ENCODE measurements at places on chromosomes 1 and 21. TPM values are rescaled to one million over a fixed set of nuclear protein-coding genes. Genes with fewer than 3 reads are reported as not detected.

The DMRTA2 gene
- not detected for total RNA-seq

DNA sequence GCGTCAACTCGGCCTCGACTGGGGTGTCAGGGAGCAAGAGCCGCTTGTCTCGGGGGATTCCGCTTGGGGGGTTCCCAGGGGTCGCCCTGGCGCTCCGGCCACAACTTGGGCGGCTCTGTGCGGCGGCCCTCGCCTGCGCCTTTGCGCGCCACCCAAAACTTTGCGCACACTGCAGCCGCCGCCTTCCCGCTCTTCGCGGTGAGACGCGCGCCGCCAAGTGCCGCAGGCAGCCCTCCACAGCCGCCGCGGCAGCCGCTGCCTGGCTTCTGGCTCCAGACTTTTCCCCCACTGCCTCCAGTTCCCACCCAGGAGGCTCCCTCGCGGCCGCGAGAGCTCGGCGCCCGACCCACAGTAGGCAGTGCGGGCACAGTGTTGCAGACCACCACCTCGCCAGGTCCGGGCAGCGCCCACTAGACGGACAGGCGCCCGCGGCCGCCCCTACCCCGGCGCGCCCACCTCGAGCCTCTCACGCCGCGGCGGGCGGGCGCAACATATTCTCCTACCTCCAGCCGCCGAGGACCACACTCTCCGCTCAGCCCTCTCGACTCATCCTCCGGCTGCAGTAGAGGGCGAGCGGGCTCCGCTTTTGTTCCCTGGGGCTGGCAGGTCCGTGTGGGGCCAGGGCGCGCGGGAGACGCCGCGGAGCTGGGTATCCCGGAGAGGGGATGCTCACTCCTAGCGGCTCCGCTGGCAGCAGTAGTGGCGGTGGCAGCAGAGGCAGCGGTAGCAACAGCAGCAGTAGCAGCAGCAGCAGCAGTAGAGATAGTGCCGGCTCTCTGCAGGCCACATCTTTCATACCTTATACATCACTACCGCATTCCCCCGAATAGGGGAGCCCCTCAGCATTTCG lies 296.6 kb downstream of the OMA1 start:
- DNase-seq: no peak

DNA sequence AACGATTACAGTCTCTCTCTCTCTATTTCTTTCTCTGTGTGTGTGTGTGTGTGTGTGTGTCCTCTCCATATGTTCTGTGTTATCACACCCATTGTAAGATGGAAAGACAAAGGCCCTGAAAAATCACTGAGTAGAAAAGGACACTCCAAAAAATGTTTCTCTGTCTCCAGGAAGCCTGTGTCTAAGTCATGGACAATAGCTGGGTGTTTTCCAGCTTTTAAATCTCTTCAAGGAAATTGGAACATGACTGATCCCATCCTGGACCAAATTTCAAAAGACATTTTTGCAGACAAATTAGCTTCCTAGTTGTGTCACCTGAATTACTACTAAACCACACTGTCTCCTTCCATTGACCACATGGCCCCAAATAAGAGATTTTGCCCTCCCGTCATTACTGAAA lies 31.0 kb upstream of the LMX1A start:
- DNase-seq: no peak

The GADD45A gene
- 196 TPM for total RNA-seq

DNA sequence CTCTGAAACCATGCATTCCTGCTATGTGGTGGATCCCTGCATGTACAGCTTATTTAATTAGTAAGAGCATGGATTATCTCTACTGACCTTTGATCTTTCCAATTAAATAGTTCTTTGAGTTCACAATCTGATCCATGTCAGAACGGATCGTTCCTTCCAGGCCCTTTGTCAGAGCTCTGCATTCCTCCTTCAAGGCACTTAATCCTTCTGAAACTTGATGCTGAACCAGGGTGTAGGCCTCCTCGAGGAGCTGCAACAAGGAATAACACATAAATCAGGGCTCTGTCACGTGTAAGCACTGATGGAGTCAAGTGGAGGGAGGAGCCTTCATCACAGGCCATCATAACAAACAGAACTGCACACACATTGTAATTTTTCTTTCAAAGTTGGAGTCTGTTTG lies 68.4 kb upstream of the EDEM3 start:
- no peak for DNase-seq

DNA sequence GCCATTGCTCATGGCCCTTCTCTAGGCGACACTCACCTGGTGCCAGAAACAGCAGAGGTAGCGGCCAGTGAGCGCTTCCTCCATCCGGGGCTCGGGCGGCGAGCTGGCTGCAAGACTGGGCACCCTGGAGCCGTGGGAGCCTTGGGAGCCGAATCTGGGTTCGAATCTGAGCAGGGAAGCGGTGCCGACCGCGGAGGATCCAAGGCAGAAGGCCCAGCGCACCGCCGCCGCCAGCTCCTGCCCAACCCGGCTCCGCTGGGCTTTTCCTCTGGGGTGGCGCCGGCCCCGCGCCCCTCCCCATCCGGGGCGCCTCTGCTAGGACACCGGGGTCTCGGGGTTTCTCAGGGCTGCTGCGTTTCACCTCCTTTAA lies 1.7 kb upstream of the PRDM16 start:
- no peak for DNase-seq

The CBR3 gene
- 2.9 TPM for total RNA-seq

All from CD8-positive, alpha-beta T cell (primary cell).